ENCODE measurements at places on chromosomes 4 and X.

DNA sequence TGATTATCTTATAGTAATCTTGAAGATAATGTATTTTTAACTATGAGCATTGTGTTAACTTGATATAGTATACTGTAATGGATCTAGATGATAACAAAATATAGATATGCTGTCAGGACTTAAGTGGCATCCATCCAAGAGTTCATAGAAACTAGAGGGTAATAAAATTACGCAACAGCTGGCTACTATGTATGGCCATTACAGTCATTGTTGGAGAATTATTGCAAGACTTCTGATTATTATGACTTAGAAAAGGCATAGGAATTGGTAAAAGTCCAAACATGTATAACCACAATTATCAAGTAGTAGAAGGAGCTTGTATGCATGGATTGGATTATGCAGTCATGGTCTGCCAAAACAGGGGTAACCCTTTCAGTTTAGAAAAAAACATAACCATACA, 9.5 kb downstream of the OGT start:
- no peak for DNase-seq

- peak; percentile 30 for DNase-seq
Observed at GRCh38 chr4:121484633-121485032, 103.8 kb upstream of the QRFPR start.

DNA sequence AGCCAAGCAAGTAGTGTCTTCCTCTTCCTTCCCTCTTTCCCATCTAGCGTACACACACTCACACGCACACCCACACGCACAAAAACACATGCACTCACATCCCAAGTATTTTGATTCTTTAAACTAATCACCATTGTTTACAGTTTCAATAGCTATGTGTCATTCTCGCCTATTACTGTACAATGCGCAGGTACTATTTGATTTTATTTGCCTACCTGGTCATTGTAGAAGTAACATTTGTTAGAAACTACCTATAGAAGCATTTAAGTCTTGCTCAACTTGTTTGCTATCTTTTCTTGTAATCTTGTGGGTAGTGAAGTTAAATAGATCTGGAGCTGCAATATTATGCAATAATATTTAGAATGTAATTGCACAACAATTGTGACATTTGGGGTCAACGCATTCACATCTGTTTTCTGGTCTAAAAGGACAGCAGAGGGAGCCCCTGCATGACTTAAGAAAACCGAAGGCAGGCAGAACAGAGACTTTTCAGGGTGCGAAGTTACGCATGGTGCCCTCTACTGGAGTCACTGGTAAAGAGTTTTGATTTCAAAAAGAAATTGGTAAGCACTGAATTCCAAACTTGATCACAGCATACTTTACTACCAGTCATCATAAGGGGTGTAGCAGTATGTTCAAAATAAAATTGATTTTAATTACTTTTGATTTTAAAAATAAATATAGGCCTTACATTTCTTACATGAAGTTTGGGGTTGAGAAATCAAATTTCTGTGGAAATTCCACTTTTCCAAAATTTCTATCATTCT, 503.3 kb upstream of the FAM241A start:
- peak; percentile 29 for DNase-seq

GRCh38 chr4:57124145-57124544, 14.0 kb upstream of the IGFBP7 start:
- DNase-seq = no peak

DNA sequence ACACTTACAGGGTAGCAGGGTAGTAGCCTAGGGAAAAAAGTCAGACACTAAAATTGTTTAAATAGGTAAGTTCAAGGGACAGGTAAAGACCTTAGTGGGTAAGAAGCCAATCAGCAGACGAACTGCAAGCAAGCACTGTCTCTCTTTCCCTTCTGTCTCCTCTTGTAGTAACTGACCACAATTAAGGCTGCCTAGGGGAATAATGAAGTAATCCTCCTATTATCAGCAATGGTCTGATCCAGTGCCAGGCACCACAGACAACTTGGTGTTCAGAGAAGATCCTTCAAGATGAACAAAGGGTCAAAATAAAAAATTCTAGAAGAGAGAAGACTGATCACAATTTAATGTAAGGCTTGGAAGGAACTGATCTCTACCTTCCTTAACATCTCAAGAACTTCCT, 62.9 kb downstream of the ELOVL6 start:
- DNase-seq = no peak

DNA sequence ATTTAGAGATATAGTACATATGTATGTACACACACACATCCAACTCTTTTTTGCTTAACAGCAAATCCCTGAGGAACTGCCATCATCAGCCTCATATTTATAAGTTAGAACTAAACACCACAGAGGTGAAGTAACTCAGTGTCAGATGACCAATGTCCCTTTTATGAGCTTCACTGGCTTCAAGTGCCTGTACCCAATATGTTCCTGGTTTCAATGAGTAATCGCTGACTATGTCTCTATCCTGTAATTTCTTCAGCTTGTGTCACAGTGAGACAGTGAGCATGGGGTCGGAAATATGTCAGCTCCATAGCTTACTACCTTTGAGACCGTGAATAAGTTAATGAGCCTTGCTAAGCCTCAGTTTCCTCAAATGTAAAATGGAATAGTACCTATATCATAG, 136.2 kb upstream of the RASGEF1B start:
- DNase-seq = no peak

GRCh38 chr4:88007304-88008121, at the start of gene PKD2:
Gene PKD2, plus strand, starts transcription at chr4:88007635. Its CDS starts 99 bp downstream, at chr4:88007734.
- peak; percentile 91 for DNase-seq

- DNase-seq = no peak
Observed at GRCh38 chrX:132738951-132739350, 219.5 kb downstream of the HS6ST2 start.

DNA sequence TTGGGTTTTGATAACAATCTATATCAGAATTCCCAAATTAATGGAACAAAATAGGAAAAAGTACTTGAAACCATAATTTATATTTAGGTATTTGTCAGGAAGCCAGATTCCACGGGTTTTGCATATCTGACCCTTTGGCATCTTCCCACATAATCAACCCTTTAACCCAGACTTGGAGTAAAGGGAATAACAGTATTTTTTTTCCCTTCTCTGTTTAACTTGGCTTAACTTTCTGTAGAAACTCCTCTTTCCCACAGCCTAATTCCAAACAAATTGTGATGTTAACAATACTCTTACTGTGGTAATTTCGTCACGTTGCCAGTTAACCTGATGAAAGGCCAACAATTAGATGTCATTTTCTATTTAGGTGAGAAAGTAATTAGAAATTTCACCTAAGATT, 49.4 kb upstream of the GUCY1A1 start:
- DNase-seq = no peak

GRCh38 chrX:32749070-32749469, 462.3 kb downstream of the DMD start:
- no peak for DNase-seq

DNA sequence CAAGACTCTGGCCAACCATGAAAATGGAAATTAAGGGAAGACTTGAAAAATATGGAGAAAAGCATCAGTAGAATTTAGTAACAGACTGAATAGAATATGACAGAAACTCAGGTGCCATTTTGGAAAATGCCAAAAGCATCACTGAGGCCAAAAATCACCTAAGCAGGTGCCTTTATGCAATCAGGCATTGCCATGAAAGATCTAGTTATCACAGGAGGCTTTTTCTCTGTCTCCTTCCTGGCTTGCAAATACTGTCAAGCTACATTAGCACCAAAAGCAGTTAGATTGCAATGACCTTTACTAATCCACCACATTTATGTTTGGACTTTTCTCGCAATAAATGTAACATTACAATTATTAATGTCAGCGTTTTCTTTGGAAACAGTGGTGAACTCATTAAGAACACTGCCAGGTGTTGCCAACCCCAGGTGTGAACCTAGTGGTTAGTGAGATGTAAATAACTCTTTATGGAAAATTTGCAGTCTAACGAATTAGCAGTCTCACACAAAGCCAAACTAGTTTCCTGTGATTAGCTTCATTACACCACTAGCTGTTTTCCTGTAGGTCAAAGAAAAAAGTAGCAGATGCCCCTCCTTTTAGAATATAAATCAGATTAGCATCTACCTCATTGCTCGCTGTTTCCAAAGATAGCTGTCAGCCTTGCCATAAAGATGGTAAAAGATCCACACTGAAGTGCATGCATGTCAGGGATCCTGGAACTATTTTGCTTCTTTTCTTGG, 1568.4 kb upstream of the TENM3 start:
- no peak for DNase-seq

- no peak for DNase-seq
Observed at GRCh38 chrX:136387951-136388502, 87.3 kb downstream of the ADGRG4 start.

DNA sequence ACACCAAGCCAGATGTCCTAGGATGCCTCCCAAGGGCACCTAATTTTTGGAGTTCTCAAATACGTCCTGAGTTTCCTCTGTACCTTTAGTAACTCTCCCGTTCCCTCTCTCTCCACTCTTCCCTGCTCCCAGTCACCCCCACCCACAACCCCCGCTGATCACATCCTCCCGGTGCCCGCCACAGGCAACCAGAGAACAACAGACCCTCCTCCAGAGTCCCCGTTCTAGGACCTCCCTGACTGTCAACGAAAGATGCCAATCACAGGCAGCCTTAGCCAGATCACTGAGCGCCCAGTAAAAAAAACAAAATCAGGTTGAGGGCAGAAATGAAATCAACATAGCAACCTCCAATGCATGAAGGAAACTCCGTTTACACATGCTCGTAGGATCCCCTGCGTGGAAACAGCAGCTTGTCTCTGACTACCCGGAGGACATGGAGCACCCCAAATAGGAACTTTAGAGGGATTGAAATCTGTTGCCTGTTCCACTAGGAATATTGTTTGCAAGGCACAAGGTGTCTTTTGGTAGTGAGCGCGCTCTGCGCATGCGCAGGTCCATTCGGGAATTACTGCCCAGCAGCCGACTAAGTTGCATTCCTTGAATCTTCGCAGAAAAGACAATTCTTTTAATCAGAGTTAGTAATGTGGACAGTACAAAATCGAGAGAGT, at the start of gene GABRB1:
Gene GABRB1, plus strand, starts transcription at position 557 of the 668 bp plus-strand sequence.
- DNase-seq = peak; percentile 25

DNA sequence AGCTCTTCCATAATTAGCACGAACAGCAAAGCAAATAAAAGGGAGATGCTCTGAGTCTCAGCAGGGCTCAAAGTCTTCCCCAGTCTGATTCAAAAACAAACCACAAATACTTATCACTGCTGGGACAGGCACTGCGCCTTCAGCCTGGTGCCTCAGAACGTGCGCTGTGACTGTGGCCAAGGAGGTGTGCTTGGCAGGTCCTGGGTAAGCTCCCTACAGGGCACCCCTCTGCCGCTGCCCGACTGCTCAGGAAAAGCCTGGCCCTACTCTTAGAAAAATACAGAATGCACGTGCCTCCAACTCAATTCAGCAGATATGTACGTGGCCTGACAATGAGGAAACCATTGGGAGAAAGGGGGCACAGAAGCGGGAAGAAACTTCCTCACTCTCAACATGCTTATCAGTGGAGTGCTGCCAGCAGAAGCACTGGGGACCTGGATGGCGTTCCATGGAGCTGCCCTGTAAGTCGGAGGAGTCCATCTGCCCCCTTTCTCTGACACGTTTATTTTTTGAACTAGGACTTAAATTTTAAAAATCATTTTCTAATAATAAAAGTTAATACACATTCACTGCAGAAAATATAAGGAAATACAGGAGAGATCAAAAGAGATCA, 86.8 kb downstream of the GATB start:
- no peak for DNase-seq

GRCh38 chrX:120293015-120293414, 18.2 kb downstream of the TMEM255A start:
- DNase-seq = no peak

DNA sequence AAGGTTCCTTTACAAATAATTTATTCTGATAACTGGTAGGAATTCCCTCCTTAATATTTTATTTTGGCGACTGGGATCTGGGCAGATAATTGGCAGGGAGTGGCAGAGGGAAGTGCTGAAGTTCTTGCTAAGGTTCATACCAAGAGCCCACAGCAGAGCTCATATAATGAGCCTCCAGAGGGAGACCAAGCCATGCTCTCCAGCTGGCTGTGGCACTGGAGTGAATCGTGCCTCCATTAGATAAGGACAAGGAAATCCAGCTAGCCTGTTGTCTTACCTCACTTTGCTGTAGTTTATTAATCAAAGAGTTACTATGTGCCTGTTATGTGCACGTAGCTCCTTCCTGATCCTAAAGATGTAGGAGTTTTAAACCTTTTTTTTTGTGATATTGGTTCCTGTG, 1.3 kb downstream of the ASB12 start:
- DNase-seq = no peak

DNA sequence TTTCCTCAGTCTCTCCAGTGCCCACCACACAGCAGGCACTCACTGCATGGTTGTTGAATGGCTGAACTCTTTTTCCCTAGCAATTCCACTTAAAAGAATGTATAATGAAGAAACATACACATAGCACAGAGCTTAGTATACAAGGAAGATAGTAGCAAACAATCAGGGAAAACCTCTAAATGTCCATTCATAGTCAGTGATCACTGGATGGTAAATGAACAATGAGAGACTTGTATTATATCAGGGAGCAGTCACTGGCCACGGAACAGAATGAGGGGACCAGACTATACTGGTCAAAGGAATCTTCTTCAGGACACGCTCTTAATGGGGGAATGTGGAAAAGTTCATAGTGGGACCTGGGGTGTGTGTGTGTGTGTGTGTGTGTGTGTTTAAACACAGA, 43.6 kb upstream of the FAM156A start:
- DNase-seq = no peak

DNA sequence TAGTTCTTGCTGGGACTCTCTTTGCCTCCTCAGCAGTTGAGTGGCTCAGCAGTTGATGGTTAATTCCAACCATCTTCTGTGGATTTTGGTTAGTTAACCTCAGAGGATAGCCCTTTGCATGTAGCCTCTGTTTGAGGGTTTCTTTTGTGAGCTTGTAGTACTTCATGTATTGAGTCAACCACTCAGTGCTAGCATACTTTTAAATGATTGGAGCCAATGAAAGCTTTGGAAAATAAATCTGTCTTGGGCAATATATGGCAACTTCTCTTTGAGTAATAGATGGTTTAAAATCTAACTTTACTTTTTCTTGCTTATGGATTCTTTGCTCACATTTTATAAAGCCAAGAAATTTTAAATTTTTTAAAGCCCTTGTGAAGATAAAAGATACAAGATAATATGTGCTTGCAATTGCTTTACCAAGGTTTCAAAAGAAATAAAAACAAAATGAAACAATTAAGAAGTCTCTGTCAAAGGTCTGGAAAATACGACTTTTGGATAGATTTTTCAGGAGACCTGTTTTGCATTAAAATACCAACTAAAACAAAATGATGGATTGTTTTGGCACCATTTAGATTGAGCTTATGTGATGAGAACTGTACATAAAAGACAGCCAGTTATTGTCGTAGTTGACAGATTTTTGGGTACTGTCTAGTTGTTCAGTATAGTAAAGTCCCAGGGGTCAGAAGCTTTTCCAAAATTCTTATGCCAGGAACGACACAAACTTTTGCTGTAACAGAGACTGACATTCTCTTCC, 181.9 kb downstream of the SPRY1 start:
- DNase-seq = no peak

DNA sequence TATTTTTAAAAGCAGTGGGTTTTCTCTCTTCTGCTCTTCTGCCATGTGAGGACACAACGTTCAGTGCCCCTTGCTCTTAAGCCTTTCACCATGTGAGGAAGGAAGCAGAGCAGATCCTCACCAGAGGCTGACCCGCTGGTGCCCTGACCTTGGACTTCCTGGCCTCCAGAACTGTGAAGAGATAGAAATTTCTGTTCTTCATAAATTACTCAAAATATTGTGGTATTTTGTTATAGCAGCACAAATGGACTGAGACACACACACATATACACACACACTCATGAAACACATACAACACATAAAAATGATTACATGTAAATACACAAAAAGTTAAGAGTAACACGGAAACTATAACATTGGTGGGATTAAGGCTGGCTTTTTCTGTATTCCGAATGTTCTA, 244.8 kb upstream of the NOCT start:
- no peak for DNase-seq

Data from stimulated activated CD4-positive, alpha-beta T cell treated with anti-CD3 and anti-CD28 coated beads, Interleukin-15, amount 100 ng/mL, for 24 hours (primary cell).